ENCODE measurements at places on chromosomes 1 and 21.

DNA sequence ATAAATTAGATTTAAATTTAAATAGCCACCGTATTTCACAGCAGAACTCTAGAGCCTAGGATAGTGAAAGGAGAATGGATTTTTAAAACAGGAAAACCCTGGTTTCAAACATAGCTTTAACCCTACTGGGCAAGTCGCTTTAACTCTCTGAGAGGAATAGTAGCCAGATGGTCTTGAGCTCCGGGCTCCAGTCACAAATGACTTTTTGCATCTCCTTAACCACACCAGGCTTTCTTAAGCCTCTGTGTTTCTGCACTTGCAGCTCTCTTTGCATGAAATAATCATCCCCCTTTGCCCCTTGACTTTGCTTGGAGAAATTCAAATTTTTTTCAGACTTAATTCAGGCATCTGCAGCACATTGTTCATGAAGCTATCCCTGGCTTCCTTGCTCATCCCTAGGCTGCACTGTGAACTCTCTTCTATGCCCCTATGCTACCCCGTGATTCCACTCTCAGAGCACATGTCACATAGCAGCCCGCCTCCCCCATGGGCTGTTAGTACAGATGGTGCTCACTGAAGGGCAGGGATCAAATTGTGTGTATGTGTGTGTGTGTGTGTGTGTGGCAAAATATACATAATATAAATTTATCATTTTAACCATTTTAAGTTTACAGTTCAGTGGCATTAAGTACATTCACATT lies 68.8 kb upstream of the DAB1 start:
- no peak for ATAC-seq

GRCh38 chr1:243903895-243904294 lies 53.9 kb upstream of the AKT3 start:
- ATAC-seq = no peak

- no peak for ATAC-seq
Measured at GRCh38 chr21:34135330-34135729, 62.0 kb downstream of the MRPS6 start.

DNA sequence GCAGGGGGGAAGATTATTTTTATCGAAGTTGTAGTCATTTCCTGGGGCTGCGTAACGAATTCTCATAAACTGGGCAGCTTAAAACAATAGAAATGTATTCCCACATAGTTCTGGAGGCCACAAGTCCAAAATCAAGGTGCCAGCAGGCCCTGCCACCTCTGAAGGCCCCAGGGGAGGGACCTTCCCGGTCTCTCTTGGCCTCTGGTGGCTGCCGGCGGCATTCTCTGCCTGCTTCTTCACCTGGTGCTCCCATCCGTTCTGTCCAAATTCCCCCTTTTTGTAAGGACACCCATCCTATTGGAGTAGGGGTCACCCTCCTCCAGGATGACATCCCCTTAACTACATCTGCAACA lies 92.8 kb downstream of the PDE9A start:
- no peak for ATAC-seq

GRCh38 chr1:9434247-9435152 lies 104.8 kb upstream of the SLC25A33 start:
- ATAC-seq = no peak

DNA sequence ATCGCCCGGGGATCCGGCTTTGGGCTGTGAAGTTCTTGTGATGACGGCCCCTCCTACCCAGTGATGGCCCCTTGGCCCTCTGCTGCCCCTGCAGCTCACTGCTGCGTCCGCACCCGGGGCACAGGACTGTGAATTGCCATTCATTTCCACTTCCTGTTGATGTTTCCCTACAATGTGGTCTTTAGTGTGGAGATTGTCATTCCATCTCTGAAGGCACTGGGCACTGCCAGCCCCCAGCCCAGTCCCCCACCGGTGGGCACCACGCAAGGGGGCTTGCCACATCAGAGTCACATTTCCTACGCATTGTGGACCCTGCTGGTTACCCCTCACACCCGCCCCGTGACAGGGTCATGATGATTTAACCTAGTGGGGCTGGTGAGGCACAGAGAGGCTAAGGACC lies 2.5 kb upstream of the MX2 start:
- ATAC-seq = no peak

DNA sequence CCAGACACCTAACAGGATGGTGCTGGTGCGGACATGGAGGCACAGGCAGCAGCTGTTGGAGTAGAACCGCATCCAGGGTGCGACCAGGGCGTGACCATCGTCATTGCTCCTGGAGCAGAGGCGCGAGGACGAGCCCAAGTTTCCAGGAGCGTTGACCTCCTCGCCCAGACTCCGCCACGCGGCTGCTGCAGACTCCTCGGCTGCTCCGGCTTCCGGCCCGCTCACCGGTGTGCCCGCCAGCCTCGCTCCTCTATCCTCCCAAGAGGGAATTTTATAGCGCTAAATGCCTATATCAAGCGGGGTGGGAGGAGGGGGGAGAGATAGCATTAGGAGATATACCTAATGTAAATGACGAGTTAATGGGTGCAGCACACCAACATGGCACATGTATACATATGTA lies 5.3 kb upstream of the S100A12 start:
- no peak for ATAC-seq

- no peak for ATAC-seq
Measured at GRCh38 chr1:175839779-175840669, 96.6 kb upstream of the TNR start.

GRCh38 chr21:35658242-35658641 lies 402.1 kb downstream of the SETD4 start:
- ATAC-seq = no peak

GRCh38 chr1:82446955-82447354 lies 646.2 kb downstream of the ADGRL2 start:
- ATAC-seq = no peak

DNA sequence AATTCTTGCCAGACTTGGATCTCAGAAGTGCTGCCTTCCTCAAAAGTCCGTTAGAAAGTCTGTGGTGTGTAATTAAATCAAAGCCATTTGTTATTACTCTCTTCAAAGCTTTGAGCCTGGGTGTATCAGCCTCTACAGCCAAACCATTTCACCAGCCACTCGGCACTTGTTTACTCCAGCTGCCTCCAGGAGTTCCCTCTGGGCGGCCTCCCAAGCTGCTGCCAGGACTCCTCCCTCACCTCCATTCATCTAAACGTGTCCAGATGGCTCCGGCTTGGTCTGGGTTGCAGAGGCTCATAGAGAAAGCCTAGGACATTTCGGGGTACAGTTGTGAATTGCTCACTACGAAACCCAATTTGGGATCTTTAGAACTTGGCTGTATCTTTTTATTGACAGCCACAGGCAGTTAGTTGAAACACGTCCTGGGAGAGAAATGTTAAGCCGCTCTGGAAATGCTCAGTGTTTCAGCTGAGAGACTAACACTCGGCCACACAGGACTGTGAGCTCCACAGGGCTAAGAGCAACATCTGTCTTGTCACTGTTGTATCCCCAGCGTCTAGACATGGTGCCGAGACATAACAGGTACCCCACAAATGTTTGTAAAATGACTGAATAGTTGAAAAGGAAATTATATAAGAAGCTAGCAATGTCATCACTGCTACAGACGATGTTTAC lies 116.9 kb upstream of the NGF start:
- ATAC-seq = peak; percentile 77

GRCh38 chr1:89873770-89874169 lies 52.9 kb downstream of the LRRC8D start:
- no peak for ATAC-seq

DNA sequence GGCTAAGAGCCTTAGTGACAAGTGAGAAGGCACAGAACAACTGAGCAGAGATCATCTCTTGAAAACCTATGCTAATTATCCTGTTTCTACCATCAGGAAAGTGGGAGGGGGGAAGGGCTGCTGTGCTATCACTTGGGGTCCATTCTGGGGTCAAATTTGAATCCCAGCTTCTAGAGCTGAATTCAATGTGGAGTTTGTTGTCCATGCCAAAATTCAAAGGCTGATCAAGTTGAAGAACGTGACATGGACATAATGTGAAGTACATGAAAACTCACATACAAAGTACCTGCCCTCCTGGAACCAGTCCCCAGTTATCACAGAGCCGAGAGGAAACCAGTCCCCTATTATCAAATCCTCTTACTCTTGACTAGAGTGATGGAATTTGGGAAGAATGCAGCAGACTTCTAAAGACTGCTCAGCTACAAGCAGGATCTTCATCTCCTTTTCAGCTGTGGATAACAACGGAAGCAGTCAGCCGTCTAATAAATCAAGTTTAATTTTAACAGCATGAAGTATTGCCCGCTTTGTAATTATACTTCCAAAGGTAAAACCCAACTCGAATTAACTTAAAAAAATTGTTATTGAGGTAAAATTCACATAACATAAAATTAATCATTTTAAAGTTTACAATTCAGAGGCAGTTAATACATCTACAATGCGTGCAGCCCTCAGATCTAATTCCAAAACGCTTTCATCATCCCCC lies 78.3 kb downstream of the SLC45A1 start:
- ATAC-seq = no peak

DNA sequence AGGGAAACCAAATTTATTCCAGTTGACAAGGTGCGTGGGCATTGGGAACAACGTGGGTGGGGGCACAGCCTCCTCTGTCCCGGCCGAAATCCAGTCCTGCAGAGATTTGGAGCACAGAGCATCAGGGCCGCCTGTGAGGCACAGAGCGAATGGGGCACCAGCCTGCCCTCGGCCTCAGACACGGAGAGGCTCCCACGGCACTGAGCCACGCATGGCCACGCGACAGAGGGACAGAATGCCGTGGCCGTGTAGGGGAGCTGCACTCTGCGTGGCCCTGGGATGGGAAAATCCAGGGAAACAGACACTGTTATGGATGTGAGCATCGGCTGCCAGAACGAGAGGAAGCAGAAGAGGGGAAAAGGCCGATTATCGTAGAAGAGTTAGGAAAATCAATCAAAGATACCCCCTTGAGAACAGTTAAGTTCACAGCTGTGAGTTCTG lies 13.5 kb upstream of the C1orf159 start:
- no peak for ATAC-seq

DNA sequence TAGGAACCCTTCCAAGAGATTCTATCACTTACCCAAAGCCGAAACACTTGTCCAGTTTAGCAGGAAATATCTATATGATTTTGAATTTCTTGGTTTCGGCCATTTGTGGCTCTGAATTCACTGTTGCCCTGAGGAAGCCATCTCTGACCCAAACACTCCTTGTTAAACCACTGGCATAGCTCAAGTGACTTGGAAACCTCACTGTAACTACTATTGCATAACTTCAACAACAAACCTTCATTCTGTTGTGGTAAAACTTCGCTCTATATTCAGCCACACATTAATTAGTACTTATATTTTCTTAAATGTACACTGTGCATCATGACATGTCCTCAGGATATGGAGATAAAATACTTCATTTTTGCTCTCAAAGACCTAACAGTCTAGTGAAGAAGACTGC lies 63.2 kb downstream of the ST6GALNAC3 start:
- ATAC-seq = no peak

DNA sequence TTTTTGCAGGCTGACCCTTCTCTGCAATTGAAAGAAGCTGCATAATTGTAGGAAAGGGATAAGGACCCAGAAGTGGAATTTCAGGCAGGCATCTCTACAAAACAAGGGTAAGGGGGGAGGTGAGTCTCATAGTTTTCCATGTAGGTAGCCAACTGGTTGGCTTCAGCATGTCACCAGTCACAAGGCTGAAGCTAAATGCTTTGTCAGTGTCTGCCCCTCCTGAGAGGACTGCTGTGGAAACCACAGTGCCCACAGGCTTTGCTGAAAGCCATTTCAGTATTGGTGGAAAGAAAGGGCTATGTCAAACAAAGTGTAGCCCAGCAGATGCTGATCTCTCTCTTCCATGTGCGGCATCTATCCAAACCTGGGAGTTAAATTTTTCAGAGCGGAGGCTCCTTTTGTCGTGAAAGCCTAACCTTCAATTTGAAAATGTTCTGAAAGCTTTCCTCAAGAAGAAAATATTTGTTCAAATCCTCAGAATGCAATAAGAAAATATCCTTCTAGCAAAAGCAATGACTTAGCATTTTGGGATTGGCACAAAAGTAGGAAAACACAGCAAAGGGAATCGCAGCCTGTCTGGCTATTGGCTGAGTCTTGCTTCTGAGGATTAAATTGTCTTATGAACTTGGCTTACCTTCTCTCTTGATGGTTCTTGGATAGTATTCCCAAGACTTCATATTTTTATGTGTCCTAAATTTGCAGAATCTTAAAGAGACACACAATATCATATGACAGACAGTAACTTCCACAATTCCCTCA lies 591.7 kb downstream of the PLPP3 start:
- peak; percentile 51 for ATAC-seq

- ATAC-seq = no peak
Measured at GRCh38 chr1:51610637-51611036, 6.3 kb upstream of the OSBPL9 start.

- peak; percentile 28 for ATAC-seq
Measured at GRCh38 chr1:71046891-71047634, 553 bp downstream of the PTGER3 start.

DNA sequence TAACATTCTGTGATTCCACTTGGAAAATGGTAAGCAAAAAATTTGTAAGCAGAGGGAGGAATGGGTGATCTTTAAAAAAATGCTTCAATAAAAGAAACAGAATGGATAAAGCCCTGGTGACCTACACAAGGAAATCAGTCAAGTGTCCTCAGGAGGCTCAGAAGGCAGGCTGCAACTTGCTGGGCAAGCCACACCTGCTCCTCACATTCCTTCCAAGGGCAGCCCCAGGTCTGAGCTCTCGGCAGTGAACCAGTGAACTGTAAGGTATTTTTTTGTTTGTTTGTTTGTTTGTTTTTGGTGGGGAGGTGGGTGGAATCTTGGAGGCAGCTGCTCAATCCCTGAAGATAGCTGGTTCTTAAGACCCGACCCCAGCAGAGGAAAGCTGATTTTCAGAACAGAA lies 4.4 kb downstream of the TACSTD2 start:
- ATAC-seq = no peak

GRCh38 chr1:16119504-16119903 lies 36.4 kb downstream of the EPHA2 start:
- ATAC-seq = no peak

GRCh38 chr1:12518931-12519692 lies 98.9 kb downstream of the DHRS3 start:
- peak; percentile 92 for ATAC-seq

DNA sequence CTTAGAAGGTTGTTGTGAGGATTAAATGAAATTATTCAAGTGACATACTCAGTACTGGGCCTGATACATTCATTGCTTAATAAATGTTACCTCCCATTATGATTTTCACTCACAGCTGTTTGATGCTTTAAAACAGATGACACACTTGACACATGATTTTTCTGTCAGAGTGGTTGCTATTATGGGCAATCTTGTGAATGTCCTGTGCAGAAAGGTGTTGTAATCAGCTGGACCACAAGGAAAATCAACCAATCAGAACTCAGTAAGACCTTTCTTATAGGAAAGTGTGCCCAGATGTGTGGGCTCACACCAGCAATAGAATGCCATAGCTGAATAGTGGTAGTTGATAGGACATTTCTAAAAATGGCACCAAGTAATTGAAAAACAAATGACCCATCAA lies 23.5 kb downstream of the GJA5 start:
- ATAC-seq = no peak

DNA sequence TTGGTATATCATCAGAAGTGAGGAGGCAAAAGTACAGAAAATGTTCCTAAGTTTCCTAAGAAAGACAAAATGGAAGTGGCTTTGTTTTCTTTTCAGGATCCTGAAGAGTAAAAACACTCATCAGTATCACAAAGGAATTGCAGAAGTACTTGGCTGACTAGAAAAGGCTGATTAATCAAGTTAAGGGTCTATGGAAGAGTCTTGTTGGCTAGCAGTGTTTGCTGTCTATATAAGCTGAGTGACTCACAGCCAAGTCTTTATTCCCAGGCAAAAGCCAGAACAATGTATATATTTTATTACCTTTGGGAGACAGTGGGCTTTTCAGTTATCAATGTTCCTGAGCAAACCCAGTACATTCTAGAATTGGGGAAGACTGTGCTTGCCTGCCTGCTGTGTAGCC lies 777.0 kb downstream of the PLA2G4A start:
- ATAC-seq = no peak

- peak; percentile 64 for ATAC-seq
Measured at GRCh38 chr21:41726970-41727783, 39.7 kb downstream of the RIPK4 start.
